ENCODE measurements at places on chromosomes 2 and 18. TPM values are rescaled to one million over a fixed set of nuclear protein-coding genes. Genes with fewer than 3 reads are reported as not detected.

GRCh38 chr18:65907281-65907680 is 156.5 kb downstream of the CDH7 start:
- DNase-seq, result no peak

DNA sequence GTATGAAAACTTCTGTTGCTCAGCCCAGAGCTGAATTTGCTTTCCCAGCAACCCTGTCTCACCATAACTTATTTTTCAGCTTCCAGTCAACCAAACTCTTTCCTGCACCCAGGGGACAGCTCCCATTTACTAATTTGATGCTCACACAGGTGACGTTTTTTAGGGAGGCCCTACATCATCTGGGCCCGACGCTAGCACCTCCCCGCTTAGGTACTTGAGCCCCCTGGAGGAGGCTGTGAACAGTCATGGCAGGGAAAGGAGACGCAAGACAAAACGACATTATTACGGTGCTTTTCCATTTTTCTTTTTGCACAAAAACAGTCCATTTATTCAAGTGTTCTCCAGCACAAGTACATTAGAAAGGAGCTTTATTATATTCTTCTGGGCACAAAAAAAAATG is 59.2 kb upstream of the POMC start:
- no peak for DNase-seq

DNA sequence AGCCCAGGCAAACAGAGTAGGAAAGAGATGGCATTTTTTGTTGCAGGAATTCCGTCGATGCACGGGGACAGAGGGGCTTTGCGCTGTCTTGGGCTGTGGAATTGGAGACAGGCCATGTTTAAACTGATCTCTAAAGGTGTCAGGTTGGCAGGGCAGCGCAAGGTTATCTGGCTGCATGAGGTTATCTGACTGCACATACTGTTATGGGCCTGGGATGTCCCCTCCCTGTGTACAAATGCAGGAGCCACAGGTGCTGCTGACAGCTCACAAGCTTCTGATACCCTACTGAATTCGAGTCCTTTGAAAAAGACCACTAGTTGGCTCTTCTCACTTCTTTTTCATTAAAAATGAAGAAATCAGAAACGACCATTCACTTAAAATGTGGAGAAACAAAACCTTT is 255.4 kb downstream of the PLCL1 start:
- no peak for DNase-seq

- DNase-seq, result no peak
These were observed 1068.4 kb downstream of the LRP1B start for GRCh38 chr2:141062443-141062842.

DDX18 gene
- 146 TPM for total RNA-seq

All from OCI-LY7 (cell line).